ENCODE measurements at places on chromosomes 13 and 19.

GRCh38 chr19:32464279-32464678 lies 58.7 kb downstream of the DPY19L3 start:
- DNase-seq, result no peak

DNA sequence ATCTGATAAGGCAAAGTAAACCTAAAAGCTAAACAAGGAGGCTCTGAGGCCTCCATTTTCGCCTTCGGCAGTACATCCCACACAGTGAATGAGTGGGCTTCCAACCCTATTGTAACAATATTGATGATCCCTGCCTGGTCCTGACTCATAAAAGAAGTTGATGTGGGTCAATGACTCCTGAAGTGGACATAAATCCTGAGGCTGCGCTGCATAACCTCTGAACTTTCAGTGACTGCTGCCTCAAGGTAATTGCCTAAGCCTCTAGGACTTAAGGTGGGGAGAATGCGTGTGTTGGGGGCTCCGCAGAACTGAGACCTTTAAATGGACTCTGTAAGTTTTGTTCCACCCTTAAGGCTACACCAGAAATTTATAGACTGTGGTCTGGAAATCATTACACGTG lies 42.6 kb downstream of the SIAH3 start:
- DNase-seq, result no peak

DNA sequence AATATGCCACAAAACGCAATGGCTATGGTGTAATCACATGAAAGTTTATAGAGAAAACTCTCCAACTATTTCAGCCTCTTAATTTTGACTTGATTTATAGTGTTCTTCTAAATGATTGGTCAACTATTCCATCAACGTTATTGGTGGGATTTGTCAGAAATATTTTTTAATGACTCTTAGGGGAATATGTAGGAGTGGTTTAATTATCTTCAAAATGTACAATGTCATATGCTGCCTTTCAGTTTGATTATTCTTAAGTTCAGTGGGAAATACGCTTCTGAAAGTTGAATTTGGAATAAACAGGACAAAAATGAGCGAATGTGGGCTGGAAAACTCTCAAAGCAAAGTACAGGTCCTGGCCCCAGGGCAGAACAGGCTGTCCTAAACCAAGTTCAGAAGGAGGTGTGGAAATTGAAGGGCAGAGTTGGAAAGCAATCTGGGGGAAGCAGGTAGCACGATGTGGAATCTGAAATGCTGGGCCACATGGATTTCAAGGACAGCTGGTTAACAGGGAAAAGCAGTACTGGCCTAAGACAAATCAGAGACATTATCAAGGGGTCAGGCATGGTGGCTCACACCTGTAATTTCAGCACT lies 60.8 kb upstream of the MYCBP2 start:
- no peak for DNase-seq

- DNase-seq, result no peak
Observed at GRCh38 chr13:78597602-78597932, 5.8 kb downstream of the POU4F1 start.

GRCh38 chr19:3575949-3576673 lies 3.4 kb downstream of the HMG20B start:
- DNase-seq, result no peak

DNA sequence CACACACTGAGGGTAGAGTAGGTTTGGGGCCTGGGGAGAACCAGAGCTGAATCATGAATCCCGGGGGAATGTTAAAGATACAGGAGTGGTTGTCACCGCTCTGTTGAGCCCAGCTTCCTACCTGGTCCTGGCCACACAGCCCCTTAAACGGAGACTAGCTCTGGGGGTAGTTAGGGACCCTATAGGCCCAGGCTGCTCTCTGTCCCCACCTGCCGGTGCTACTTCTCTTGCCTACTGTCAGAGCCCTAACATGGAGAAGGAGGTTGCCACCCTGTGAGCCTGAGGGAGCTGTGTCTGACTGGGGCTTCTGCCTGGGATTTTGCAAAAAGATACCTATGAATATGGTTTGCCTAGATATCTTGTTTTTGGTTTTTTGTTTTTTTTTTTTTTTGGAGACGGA lies 36.6 kb upstream of the ZNF429 start:
- DNase-seq, result no peak

GRCh38 chr13:44272692-44273091 lies 100.9 kb upstream of the SERP2 start:
- peak; percentile 62 for DNase-seq

Measured in EL (cell line).